Stimulated activated CD4-positive, alpha-beta T cell treated with anti-CD3 and anti-CD28 coated beads, Interleukin-15, amount 100 ng/mL, for 1 hour (primary cell): ENCODE measurements at places on chromosomes 2 and 18.

DNA sequence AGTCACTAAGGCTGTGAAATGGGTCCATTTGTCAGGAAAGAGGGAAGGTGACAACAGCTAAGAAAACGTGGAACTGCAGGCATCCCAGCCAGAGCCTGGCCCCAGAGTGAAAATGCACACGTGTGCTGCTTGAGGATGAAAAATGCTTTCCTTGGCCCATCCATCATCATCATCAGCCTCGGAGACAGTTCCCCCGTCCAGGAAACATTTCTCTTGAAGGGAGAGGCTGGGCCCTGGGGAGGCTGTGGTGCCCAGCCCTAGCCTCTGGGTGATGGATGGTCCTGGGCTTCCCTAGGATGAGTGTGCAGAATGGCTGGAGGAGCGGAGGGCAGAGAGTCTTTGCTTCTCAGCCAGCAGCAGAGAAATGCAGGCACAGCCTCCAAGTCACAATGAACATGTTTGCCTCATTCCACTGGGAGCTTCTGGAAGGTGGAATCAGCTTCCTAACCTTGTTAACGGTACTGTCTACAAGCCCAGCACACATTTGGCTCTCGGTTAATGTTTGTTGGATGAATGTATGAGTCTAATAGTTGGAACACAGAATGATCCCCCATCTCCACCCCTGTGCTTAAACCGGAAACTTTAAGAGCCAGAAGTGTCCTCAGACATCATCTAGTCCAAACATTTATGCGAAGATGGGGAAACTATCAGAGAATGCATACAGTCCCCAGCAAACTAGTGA is 164.0 kb downstream of the RDH14 start:
- DNase-seq: no peak

- no peak for DNase-seq
Observed at GRCh38 chr2:6202756-6203155, 510.6 kb downstream of the SOX11 start.

GRCh38 chr2:27921880-27922547 is 31.5 kb downstream of the BABAM2 start:
- no peak for DNase-seq

DNA sequence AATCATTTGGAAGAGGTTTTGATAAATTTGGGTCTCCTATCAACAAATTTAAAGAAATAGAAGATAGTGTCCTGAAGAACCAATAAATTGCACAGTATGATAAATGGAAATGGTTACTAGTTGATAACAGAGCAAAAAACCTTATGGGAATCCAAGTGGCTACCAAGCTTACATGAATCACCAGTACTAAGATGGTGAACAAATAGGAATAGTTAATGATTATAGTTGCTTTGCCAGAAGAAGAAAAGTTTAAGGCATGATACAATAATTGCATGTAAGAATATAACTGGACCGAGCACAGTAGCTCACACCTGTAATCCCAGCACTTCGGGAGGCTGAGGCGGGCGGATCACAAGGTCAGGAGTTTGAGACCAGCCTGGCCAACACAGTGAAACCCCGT is 19.6 kb upstream of the INO80D start:
- no peak for DNase-seq

DNA sequence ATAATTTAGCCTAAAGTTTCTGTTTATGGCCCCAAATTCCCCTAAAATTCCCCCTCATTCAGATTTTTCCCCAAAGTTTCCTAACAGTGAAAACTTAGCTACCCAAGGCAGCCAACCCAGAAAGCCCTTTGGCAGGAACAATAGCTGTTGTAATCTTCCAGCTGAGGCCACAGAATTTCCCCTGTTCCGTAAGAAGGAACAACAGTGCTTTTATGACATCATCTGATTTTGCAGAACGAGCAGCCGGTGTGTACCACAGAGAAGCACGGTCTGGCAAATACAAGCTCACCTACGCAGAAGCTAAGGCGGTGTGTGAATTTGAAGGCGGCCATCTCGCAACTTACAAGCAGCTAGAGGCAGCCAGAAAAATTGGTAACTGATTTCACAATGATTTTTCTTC is 6.3 kb downstream of the TNFAIP6 start:
- DNase-seq: no peak

- peak; percentile 11 for DNase-seq
Observed at GRCh38 chr18:21741562-21742314, 1.1 kb downstream of the MIB1 start.

DNA sequence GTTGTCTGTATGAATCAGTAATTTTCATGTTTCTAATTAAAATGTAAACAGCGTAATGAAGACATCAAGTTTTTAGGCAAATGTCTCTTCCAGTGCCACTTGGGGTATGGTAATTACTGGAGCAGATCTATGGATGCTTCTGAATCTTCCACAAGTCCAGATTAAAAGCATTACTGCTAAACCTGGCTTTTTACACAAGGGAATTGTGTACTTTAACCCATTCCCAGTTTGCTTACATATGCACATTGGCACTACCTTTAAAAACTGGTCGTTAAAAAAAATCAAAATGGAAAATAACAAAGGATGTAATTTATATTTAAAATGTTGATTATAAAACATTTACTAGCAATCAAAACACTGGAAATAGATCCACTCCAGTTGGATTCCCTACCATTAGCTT is 19.7 kb downstream of the FIGN start:
- no peak for DNase-seq

DNA sequence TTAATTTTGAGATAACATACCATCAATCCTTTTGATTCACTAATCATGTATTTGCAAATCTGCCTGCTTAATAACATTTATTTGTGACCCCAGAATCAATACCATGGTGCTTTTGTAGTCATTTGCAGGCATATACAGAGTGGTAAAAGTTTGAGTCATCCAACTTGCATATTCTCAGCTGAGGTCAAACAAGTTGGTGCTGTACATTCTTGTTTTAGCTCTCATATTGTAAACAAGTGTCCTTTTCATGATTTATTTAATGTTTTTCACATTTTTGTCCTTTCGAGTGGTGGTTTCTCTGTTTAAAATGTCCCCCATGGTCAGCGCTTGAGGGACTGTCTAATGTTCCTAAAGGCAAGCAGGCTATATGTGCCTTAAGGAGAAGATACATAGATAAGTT is 17.5 kb downstream of the RAB27B start:
- no peak for DNase-seq

DNA sequence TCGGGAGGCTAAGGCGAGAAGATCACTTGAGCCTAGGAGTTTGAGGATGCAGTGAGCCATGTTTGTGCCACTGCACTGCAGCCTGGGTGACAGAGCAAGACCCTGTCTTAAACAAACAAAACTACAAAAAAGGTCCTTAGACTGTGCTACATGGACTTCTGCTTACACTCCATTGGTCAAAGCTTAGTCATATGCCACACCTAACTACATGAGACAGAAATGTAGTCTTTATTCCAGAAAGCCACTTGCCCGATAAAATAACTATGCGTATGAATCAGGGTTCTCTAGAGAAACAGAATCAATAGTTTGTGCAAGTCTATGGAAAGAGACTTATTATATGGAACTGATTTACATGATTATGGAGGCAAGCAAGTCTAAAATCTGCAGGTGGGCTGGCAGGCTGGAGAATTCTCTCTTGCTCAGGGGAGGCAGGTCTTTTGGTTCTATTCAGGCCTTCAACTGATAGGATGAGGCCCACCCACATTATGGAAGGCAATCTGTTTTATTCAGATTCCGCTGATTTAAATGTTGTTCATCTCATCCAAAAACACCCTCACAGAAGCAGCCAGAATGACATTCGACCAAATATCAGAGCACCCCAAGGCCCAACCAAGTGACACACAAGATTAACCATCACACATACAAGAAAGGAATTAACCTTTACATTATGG is 114.4 kb upstream of the SIX2 start:
- DNase-seq: no peak
